ENCODE measurements at places on chromosomes 4 and X. TPM values are rescaled to one million over a fixed set of nuclear protein-coding genes. Genes with fewer than 3 reads are reported as not detected.

GRCh38 chrX:125520029-125520428 lies 200.4 kb downstream of the TEX13C start:
- no peak overlapping the region for H3K4me3 ChIP-seq
- H3K36me3 ChIP-seq = no peaks in the 10 kb centered on the region
- no peak for DNase-seq
- H3K27ac ChIP-seq = no peak overlapping the region
- no peaks in the 10 kb centered on the region for H3K4me1 ChIP-seq

GRCh38 chr4:165834116-165834515 lies 38.9 kb upstream of the TLL1 start:
- no peak for DNase-seq
- no peaks in the 10 kb centered on the region for H3K4me1 ChIP-seq
- H3K4me3 ChIP-seq = no peak overlapping the region

DNA sequence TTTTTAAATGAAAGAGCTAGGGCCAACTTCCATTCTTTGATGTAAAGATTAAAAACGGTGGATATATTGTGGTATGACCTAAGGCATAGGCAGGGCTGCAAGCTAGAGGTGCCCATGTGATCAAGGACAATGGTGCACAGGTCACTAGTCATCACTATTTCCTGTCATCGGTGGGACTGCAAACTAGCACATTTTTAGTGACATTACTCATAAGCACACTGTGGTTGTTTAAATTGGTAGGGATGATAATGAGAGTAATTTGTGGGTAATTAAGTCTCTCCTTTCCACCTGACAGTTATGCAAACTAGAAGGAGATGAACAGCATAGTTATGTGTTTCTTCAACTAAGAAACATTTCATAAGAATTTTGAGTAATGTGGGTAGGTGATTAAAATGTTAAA lies 85.4 kb downstream of the GPRIN3 start:
- H3K4me1 ChIP-seq = no peaks in the 10 kb centered on the region
- no peaks in the 10 kb centered on the region for H3K36me3 ChIP-seq
- no peak overlapping the region for H3K4me3 ChIP-seq
- no peaks in the 10 kb centered on the region for H3K27me3 ChIP-seq

DNA sequence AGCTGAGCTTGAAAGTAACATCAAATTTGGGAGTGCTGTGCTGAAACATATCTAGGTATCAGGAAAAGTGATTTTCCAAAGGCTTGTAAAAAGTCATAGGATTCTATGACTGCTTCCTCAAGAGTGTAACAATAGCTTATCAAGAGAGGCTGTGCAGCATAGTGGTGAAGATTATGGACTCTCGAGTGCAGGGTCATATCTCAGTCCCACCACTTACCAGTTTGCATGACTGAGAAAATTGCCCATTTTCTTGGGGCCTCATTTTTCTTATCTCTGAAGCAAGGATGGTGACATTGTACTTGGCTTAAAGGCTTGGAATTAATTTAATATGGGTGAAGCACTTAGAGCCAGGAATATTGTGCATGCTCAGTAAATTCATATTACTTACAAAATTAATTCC lies 57.2 kb downstream of the AFF1 start:
- H3K27ac ChIP-seq = no peak overlapping the region
- no peaks in the 10 kb centered on the region for H3K4me1 ChIP-seq
- DNase-seq = no peak
- no peak overlapping the region for H3K4me3 ChIP-seq
- H3K27me3 ChIP-seq = no peaks in the 10 kb centered on the region
- H3K36me3 ChIP-seq = peaks cover 6% of the 10 kb centered on the region

The TRIM61 gene
- polyA plus RNA-seq = not detected

The F8A3 gene
- polyA plus RNA-seq = 3.6 TPM
